A549 treated with AZD2906 at 1 μM for 4 hours (cell line): ENCODE measurements at places on chromosomes 3 and 15. TPM values are rescaled to one million over a fixed set of nuclear protein-coding genes. Genes with fewer than 3 reads are reported as not detected.

VGLL3 gene
- 6.7 to 11.3 TPM (median 10.7 TPM) in 5 replicates for total RNA-seq

TMEM207 gene
- not detected in 5 replicates for total RNA-seq

HES1 gene
- total RNA-seq, result 7.9 to 11.3 TPM (median 10.0 TPM) in 5 replicates

TEX55 gene
- 0.08 TPM in 1 of 5 replicates, not detected in the others for total RNA-seq
